ENCODE measurements at places on chromosomes 2 and 18.

- peak; percentile 57 for DNase-seq
Observed at GRCh38 chr2:69740502-69740951, 1.4 kb upstream of the ANXA4 start.

DNA sequence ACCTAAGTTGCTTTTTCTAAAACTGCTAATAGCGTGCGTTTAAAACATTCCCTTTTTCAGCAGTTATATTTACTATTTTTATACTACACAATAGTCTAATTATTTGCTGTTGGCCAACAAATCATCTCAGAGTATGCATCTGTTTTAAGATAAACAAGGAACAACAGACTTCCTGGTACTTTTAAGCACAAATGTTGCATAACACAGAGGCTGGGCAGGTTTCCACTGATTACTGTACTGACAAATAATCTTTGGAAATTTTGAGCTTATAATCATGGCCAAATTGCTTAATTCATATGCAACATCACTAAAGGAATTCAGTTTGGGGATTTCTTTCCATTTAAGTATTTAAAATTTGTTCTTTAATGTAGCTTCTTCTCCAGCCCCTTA, 737.4 kb upstream of the SALL3 start:
- no peak for DNase-seq

- peak; percentile 55 for DNase-seq
Observed at GRCh38 chr2:217827430-217828201, 175.2 kb downstream of the TNS1 start.

DNA sequence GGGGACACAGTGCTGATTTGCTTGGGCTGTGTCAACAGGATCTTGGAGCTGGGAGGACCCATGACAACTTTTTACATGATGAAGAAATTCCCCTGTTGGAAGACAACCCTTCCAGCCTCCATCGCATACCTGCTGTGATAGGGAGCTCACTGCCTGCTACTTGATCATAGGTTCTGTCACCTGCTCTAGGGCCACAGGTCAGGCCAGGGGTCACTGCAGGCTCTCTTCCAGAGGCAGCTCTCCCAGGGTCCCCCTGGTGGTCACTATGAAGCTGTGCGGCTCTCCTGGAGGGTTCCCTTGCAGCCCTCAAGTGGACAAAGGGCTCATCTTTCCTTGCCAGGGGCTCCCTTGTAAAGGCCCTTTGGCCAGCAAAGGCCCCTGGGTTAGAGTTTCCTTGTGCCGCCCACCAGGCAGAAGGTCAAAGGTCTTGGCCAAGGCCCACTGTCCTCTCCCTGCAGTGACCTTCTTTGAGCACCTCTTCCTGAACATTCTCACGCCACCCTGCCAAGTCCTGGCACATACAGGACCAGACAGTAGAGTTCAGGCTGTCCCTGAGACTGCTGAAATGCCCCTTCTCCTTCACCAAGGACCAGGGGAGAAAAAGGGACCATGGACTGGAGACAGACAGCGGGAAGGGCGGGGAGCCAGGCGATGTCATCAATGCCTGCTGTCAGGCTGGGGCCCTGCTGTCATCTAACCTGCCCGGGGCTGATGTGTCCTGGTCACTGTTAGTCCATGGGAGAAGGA, 345.1 kb downstream of the DYSF start:
- DNase-seq, result peak; percentile 65

- peak; percentile 26 for DNase-seq
Observed at GRCh38 chr2:159859583-159859982, 61.6 kb upstream of the CD302 start.

DNA sequence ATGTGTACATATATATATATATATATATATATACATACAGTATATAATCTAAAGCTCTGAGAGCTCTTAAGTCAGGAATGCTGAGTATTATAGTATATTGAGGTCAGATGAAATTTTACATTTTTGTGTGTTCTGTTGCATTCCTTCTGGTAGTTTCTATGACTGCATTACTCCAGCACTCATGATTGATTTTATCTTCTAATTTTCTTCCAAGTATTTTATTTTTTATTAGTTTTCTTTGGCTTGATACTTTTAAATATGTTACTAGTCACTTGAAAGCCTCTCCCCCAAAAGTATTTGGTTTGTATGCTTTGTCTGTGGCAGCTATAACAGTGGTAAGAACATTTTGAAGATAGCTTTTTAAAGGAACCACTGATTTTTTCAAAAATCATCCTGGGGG, 25.0 kb downstream of the METTL21A start:
- DNase-seq, result no peak

DNA sequence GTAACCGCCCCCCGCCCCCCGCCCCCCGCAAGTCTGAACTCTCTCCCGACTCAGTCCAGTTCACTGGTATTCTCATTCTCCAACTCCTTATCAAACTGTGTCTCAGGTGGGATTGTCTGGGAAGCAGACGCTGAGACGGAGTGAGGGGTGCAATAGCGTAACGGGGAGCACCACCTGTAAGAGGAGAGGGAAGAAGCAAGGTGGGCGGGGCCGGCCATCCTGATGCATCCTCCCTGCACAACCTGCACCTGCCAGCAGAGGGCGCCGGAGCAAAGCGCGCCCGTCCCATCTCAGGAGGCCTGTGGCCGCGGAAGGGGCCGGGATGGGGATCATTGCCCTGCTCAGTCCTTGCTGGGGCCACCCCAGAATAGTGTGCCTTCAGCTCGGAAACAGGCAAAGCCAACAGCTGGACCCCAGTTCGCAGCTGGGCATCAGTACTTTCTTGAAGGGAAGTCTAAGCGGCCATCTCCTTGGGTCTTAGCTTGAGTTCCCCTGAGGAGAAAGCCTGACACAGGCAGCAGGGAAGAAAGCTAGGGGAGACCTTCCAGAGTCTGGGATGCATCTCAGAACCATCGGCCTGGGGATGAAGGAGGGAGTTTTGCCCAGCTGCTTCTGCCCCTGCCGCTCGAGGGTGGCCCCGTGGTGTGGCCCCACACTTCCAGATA, 208.0 kb downstream of the TFCP2L1 start:
- peak; percentile 73 for DNase-seq

- no peak for DNase-seq
Observed at GRCh38 chr2:196961889-196962288, 35.4 kb upstream of the PGAP1 start.

GRCh38 chr2:206323033-206323432, 48.6 kb downstream of the ZDBF2 start:
- no peak for DNase-seq

DNA sequence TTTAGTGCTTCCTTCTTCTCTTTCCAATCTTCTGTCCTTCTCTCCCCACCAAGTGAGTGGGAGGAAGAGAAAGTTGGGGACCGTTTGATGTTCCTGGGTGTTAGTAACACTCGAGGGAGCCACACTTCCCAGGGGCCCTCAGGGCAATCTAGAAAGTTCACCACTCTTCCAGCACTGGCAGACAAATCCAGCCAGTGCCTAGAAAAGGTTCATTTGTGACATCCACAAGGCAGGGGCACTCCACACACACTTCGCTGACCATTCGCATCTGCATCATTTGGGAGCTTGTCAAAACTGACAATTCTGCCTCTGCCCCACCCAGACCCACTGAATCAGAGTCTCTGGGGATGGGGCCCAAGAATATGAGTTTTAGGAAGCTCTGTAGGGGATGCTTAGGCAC, 86.8 kb upstream of the ST3GAL5 start:
- DNase-seq, result no peak

- no peak for DNase-seq
Observed at GRCh38 chr2:120863146-120863545, 127.5 kb downstream of the GLI2 start.

DNA sequence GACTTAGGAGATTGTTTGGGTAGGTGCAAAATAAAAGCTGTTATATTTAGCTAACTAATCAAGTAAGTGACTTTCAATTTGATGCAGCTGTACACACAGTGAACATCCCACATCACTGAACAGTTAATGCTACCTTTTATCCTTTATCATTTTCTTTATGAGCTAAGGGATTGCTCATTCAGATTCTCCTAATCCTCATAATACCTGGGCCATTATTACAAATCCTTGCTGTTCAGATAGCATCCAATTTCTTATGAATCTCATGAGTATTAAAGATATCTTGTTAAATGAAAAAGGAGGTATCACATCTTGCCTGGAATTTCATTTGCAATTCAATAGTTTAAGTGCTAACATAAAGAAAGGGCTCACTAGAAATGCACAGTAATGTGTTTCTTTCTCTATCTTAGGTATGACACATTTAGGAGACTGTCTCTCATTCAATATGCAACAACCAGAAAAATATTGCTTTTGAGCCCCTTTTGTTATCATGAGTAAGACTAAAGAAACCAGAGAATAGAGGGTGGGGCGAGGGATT, 918.5 kb downstream of the CBLN2 start:
- DNase-seq, result no peak

GRCh38 chr2:213021971-213022899, 129.2 kb downstream of the IKZF2 start:
- DNase-seq, result no peak

- DNase-seq, result no peak
Observed at GRCh38 chr2:31831585-31831984, 179.2 kb downstream of the MEMO1 start.

GRCh38 chr2:144414324-144414845, 105.5 kb downstream of the ZEB2 start:
- DNase-seq, result peak; percentile 95

DNA sequence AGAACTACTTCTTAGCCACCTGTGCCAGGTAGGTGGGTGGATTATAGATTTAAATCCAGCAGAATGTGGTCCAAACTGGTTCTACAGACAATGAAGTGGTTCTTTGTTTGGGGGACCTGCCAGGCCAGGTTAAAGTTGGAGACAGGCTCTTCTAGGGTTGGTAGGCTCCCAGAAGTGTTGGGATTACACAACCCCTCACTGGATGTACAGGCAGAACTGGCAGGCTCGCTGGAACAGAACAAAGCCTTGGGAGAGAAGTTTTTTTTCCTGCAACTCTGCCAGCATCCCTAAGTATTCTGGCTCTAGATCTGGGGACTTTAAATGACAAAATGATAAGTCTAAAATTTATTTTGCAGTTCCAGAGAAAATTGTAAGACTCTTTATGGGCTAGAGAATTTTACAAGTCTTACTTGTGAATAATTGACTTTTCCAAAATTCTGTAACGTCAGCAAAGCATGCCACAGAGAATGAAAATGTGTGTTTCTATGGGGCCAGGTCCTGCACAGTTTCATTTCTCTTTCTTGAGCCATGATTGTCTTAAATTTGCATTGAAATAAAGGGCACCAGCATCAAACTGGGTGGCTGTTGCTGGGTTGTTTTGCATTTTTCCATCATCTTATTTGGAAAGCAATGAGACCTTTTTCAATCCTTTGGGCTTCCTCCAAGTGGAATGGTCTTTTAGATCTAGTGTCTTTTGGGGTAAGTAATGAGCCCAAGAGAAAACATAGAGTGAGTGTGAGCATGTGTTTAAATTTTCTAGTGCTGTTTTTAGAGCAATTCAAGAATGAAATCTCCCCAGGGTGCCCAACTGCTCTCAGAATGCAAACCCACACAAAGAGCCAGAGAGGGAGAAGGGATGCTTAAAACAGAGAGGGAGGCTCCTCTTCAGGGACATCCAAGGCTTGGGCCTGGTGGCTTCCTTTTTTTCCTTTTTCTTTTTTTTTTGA, 32.4 kb upstream of the ATL2 start:
- DNase-seq, result no peak

GRCh38 chr18:9803698-9804516, 81.9 kb upstream of the TXNDC2 start:
- DNase-seq, result peak; percentile 34

DNA sequence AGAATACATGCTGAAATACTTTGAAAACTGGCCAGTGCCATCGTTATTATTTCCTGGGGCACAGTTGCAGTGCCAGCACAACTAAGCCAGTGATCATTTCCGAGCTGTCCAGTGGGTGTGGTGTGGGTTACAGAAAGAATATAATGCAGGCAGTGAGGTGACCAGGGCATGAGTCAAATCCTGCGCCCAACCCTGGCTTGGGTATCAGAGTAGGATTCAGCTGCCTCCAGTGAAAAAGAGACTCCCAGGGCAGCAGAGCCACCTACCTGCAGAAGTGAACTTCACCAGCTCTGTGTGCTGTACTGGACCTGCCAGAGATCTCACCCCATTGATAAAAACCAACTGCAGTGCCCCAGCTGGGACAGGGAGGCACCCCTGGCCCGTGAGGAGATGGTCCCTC, 18.0 kb downstream of the SLC9A2 start:
- DNase-seq, result no peak

DNA sequence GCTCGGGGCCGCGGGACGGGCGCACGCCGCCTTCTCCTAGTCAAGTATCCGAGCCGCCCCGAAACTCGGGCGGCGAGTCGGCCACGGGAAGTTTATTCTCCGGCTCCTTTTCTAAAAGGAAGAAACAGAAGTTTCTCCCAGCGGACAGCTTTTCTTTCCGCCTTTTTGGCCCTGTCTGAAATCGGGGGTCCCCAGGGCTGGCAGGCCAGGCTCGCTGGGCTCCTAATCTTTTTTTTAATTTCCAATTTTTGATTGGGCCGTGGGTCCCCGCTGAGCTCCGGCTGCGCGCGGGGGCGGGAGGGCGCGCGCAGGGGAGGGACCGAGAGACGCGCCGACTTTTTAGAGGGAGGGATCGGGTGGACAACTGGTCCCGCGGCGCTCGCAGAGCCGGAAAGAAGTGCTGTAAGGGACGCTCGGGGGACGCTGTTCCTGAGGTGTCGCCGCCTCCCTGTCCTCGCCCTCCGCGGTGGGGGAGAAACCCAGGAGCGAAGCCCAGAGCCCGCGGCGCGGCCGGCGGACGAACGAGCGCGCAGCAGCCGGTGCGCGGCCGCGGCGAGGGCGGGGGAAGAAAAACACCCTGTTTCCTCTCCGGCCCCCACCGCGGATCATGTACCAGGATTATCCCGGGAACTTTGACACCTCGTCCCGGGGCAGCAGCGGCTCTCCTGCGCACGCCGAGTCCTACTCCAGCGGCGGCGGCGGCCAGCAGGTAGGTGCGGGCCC, 617 bp downstream of the FOSL2 start:
- peak; percentile 83 for DNase-seq

- peak; percentile 64 for DNase-seq
Observed at GRCh38 chr2:111106706-111107105, 14.0 kb upstream of the BCL2L11 start.

DNA sequence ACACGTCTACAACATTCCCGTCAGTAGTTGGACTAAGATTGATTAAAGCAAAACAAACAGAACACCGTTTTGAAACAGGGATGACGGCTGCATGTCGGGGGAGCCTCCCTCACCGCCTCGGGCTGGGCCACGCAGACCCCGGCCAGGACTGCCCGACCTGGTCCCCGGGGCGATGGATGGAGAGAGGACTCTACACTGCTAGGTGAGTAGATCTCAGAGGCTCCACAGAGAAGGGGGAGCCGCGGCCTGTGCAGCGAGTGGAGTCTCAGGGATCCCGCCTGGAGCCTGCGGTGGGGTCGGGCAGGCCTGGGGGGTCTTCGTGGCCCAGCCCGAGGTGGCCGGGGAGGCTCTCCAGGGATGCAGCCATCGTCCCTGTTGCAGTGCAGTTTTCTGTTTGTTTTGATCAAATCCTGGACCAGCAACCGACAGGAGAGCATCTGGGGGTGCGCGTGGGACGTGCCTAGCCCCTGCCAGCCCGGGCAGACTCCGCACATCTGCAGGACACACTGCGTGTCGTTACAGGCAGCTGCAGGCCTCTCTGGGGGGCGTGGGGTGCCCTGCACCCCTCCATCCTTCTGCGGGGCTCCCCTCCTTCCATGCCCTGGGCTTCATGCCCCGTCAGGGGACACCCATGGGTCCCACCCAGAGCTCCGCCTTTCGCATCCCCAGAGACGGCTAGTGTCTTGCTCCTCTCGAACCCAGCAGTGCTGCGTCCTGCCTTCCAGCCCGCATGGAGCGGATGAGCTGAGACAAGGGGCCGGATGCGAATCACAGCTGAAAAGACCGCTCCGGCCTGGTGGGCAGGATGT, 143.6 kb downstream of the RTP5 start:
- no peak for DNase-seq

Data from suppressor macrophage treated with lipopolysaccharide for 4 hours (primary cell).